ENCODE measurements at places on chromosomes 6 and 20. TPM values are rescaled to one million over a fixed set of nuclear protein-coding genes. Genes with fewer than 3 reads are reported as not detected.

GRCh38 chr20:25672659-25673235, 23.9 kb downstream of the ZNF337 start:
- DNase-seq: no peak

DNA sequence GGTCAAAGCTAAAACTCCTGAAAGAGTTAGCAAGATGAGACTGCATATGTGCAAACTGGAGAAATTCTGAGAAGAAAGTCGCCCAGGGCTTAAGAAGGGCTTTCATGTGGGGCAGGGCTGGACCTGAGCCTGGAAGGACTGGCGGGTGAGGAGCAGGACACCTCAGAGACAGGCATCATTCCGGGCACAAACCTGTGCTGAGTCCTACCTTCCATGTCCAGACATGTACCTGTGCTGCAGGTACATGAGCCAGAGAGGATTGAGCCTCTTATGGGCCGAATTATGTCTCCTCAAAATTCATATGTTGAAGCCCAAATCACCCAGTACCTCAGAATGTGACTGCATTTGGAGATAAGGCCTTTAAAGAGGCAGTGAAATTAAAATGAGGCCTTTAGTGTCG, 171.0 kb downstream of the QRSL1 start:
- no peak for DNase-seq

GRCh38 chr20:35871259-35871771, 83.0 kb downstream of the SCAND1 start:
- no peak for DNase-seq

Gene SAMD5
- total RNA-seq: 13.4 TPM

Gene SLC12A5
- not detected for total RNA-seq

GRCh38 chr20:51759769-51760510, 8.2 kb downstream of the ATP9A start:
- DNase-seq: no peak

DNA sequence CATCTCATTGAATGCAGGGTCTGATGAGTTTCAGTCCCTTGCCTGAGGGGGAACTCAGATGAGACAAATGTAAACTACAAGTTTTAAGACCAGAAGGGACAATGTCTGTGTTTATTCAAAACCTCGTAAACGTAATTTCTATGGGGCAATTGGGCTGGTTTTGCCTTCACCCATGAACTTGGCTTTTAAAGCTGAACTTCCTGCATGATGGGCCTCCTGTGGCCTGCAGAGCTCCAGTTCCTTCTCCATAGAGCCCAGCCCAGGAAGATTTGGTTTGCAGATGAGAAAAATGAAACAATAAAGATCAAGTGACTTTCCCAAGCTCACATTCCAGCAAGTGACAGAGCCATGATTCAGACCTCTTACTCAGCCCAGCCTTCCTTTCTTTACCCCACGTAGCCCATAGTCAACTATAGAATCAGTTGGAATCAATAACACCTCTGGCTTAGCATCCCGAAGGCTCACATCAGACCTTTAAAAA, 612.3 kb downstream of the UTRN start:
- DNase-seq: no peak

DNA sequence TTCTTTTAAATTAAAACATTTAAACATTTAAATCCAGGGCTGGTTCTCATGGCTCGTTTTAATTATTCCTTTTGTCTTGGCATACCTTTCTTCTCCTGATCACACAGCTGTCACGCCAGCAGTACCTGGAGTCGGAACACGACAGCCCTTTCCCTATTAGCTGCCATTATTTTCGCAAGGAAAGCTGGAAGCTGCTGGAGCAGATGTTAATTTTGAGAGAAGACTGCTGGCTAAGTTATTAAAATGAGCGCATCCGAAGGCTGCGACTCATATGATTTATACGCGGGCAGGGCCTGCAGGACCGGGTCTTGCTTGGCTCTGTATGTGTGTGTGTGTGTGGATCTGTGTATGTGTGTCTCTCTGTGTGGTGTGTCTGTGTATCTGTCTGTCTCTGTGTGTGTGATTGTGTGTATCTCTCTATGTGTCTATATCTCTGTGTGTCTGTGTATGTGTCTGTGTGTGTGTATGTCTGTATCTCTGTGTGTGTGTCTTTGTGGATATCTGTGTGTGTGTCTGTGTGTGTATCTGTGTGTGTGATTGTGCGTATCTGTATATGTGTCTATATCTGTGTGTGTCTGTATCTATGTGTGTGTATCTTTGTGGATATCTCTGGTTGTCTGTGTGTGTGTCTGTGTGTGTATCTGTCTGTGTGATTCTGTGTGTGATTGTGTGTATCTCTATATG, 191.5 kb downstream of the CDH4 start:
- no peak for DNase-seq

GRCh38 chr6:125791151-125791819, 525 bp downstream of the NCOA7 start:
- no peak for DNase-seq

Gene CDH26
- 0.45 TPM for total RNA-seq

Gene UBE2V1
- 106 TPM for total RNA-seq

- no peak for DNase-seq
These were observed 137.0 kb upstream of the BMP2 start for GRCh38 chr20:6630514-6630913.

DNA sequence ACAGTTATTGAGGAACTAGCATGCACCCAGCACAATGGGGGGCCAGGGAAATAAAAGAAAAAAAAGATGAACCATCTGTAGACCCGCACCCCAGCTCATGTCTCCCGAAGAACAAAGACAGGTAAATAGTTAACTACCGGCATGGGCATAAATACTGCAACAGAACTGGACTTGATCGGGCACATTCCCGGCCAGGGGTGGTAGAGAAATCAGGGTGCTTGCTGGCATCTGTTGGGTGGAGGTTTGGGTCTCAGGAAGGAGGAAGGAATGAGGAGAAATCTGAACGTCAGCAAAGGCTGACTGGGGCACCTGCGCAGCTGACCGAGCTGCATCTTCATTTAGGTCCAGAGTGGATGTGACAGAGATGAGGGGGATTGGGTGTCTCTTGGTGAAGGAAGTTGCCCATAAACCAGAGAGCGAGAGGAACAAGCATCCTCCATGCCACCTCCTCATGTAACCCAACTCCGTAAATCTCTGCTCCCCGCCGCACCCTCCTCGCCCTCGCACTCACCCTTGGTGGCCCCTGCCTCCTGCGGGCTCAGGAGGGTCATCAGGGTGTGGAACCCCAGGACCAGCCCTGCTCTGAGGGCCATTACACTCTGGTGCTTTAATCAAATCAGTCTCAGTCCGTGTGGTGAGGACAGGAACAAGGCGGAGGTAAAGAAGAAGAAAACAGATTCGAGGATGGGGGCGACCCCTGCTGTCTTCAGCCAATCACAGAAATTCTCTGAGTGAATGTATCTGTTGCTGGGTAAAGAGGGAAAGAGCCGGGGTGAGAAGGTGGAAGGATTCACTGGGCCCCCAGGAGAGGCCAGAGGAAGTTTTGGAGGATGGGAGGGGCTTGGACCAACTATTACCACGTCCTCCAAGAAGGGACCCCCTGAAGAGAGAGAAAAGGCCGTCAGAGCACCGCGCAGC, at the start of gene HLA-DOA:
TSS of gene HLA-DOA (minus strand) at position 648 of the 918 bp plus-strand sequence.
- peak; percentile 33 for DNase-seq

Gene ADGRF1
- total RNA-seq: 2.1 TPM

Gene PHACTR2
- total RNA-seq: 54.4 TPM

DNA sequence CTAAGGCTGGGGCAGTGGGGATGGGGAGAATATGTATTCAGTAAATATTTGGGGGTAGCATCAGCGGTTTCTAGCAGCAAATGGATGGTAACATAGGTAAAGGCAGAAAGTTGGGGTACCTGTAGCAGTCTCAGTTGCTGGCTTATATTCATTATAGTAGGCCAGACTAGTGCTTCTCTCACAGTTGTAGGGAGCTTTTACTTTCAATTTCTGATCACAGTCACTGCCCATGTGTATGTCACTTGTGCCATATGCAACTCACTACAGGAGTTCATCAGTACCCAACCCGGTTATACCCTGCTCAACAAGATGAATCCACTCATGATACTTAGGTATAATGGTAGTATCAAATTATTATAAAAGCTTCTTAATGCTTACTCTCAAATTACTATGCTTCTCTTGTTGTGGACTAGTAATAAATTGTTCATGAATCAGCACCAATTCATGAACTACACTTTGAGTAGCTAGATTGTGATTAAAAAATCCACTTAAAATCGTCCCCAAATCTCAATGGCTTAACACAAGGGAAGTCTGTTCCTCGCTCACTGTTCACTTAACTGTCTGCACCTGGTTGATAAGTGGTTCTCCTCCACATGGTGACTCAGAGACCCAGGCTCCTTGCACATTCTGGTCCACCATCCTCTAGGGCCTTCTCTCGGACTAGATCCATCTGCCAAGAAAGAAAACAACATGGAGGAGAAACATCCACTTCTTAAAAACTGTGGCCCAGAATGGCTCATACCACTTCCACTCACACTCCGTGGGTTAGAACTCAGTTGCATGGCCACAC, 31.3 kb upstream of the MYLIP start:
- DNase-seq: no peak

DNA sequence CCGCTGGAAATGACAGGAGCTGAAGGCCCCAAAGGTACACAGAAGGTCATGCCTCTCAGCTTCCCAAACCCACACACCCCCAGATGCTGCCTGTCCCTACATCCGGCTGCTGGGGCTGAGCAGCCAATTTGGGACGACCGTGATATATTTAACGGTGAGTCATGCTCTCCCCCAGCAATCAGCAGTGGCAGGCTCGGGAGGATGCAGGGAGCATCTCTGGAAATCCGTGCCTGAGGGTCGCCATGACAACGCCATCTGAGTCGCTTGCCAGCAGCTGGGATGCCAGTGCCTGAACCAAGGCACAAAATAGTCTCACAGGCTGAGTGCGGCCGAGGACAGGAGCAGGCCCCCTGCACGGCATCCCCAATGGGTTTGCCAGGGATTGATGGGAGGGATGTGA, 57.9 kb downstream of the KCNB1 start:
- DNase-seq: no peak

Gene GCNT2
- total RNA-seq: 20.3 TPM

Gene IL17A
- total RNA-seq: not detected

Gene PRPH2
- 0.67 TPM for total RNA-seq

Gene ZSCAN31
- 8.6 TPM for total RNA-seq

Gene BLCAP
- 98.9 TPM for total RNA-seq

Gene RNF144B
- total RNA-seq: 4.9 TPM
